ENCODE measurements at places on chromosomes 7 and 10.
A peak's percentile ranks its signal among the peaks of the same experiment; 100 is the strongest.

- no peak for DNase-seq
Measured at GRCh38 chr7:48380921-48381320, 209.7 kb downstream of the ABCA13 start.

DNA sequence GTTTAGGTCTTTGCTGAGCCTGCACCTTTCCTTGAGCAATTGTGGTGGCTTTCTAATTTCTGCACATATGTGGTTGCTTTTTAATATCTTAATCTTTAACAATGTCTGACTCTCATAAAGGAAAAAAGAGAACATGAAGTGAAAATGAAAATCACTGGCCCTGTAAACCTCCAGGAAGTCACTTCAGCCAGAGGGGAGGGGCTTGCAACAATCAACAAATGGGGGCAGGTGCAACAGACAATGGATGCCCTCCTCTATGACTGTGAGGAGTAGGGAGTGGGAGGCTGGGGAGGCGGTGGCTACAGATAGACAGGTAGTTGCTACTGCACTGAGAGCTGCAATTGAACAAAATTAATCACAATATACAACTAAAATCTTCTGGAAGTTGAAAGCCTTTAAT lies 1377.4 kb downstream of the XPNPEP1 start:
- DNase-seq: no peak

DNA sequence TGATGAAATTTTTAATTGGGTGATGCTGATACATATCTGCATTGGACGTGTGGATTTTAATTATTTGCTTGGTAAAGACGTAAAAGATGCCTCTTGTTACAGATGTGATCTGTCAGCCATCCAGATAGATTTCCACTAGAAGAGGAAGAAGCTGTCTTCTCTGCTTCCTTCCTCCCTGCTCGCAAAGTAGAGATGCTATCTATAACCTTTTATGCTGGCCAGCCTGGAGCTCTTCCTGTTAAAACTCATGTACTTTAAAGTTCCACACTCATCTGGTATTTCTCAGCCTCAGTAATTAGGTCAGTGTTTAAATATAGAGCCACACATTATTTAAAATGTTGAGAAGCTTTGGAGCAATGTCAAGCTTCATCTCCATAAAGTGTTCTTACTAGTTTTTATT lies 51.2 kb upstream of the TMEM229A start:
- DNase-seq: no peak

- DNase-seq: no peak
Measured at GRCh38 chr7:85733169-85733915, 546.5 kb upstream of the SEMA3D start.

GRCh38 chr10:122618461-122619165 lies 58.1 kb downstream of the DMBT1 start:
- no peak for DNase-seq

GRCh38 chr7:83326223-83326622 lies 163.5 kb upstream of the PCLO start:
- DNase-seq: no peak

GRCh38 chr10:29353305-29353704 lies 64.4 kb downstream of the LYZL1 start:
- DNase-seq: no peak

DNA sequence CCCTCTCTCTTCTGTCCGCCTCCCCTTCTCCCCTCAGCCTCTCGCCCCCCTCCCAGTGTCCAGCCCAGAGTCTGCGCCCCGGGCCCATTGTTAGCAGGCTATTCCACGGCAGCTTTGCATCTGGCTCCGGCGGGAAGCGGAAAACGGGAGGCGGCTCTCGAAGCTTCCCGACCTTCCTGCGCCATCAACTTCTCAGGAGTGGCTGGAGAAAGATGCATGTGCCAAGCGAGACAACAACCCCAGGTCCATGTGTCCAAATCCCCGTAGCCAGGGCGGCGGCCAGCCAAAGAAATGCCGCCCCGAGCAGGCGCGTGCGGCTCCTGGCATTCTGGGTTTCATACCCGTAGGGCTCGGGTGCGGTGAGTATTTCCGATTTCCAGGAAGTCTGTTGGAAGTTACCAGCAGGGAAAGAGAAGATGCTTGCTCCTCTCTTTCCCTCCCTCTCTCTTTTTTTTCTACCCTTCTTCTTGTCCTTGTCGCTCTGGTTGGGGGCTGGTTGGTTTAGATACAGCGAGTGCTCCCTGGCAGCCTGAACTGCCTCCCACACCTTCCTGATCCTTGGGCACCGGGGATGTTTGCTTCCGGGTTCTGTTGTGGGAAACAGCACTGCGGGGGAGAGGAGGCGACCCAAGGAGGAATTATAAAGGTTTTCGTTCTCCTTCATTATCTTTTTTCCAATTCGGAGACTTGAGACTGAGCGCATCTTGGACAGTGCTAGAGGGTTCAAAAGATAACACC lies 1.2 kb upstream of the HOXA2 start:
- no peak for DNase-seq

DNA sequence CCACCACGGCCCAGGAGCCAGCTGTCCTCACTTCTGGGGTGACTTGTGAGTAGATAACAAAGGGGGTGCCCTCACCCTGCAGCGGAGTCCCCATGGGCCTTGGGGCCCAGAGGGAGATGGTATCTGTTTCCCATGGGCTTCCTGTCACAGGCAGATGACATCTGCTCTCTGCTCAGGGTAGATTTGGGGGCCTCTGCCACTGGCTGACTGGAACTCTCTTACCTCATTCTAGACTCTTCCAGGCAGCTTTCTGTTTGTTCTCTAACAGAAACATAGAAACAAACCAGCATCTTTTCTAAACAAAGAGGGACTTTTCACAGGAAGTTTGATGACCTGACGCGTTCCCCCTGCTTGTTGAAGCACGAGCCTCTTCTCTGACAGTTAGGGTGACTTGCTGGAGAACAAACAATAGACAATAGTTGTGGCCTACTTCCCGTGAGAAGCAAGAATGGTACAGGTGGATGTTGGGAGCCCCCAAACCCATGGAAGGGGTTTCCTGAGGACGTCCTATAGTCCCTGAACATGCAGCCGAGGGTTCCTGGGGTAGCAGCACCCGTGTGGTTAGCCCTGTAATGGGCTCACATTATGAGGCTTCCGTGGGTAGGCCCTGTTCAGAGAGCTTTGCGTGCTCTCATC lies 61.6 kb downstream of the GRK5 start:
- no peak for DNase-seq

- peak; percentile 24 for DNase-seq
Measured at GRCh38 chr7:105389088-105389650, 448 bp upstream of the SRPK2 start.

DNA sequence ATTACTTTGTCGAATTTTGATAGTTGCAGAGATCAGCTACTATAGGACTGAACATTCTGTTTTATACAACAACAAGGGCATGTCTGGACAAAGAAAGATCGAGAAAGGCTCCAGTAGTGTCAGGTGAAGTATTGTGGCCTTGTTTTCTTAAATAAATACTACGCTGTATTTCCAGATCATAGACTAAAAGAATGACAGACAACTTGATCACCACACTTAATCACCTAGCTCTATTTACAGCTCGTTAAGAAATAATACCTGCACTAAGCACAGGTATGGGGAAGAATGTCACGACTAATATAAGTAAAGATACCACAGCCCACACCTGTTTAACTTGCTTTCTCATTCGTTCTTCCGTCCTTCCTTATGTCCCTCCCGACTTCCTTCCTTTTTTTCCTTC lies 269.2 kb downstream of the HGF start:
- DNase-seq: peak; percentile 22

DNA sequence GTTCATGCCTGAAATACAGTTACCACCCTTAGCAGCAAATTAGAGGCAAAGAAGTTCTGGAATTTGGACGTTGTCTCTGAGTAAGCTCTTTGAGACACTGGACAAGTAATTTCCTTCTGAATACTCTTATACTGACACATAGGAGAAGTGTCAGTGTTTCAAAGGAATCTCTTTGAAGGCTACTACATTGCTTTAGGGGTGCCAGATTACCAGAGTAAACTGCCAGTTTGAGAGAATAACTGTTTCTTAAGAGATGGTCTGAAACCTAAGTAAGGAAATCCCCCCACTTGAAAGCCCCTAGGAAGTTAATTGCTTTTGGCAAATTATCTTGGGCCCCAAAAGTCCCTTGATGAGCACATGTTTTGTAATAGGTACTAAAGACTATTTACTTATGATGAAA lies 3.4 kb downstream of the FAS start:
- no peak for DNase-seq

DNA sequence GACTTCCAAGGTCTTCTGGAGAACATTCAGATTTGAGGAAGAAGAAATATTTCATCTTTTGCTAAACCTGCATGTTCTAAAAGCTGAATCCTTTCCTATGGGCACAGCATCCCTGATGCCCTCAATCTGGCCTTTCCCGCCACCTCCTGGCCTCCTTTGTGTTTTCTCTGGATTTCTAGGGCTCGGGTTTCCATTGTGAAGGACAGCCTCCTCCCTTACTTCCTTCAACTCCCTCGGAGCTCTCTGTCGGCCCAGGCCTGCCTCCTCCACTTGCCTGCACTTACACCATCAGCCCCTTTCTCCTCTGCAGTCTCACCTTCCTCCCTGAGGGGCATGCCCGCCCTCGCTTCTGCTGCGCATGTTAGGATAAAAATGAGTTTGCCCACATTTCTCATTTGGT lies 75.4 kb downstream of the WIPF3 start:
- peak; percentile 38 for DNase-seq

GRCh38 chr7:84073186-84073875 lies 121.3 kb downstream of the SEMA3A start:
- DNase-seq: no peak

DNA sequence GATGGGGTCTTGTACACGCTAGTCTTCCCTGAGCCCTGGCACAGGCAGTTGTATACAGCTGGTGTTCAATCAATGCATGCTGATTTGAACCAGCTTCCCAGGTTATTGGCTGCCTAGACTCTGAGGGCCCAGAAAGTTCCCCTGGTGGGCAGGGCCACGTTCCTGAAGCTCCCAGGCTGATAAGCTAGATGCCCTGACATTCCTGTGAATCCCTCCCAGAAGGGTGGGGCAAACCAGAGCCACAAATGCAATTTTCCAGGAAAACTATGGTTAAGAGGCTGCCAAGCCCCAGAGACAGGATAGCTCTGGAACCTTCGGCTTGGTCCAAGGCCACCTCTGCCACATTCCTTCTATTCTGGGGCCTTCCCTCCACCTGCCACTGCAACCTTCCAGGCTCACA lies 78.2 kb downstream of the FAM53B start:
- no peak for DNase-seq

- DNase-seq: no peak
Measured at GRCh38 chr7:35818513-35818912, 17.7 kb downstream of the SEPTIN7 start.

- no peak for DNase-seq
Measured at GRCh38 chr10:88459530-88459929, 123.6 kb downstream of the RNLS start.

DNA sequence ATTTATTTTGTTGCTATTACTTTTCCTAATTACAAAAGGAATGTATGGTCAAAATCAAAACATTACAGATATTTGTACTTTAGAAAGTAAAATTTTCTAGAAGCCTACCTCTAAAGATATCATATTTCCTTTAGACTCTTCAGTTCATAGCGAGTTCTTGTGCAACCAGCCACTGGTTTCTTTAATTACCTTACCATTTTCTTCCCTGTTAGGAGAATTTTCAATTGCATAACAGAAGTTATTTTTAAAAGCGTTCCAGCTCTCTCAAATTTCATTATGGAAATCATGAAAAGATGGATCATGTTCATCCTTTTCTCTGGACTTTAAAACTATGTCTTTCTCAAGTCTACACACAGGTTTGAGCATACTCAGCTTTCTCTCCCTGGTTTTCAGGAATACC lies 5.0 kb upstream of the TRUB1 start:
- no peak for DNase-seq

- DNase-seq: no peak
Measured at GRCh38 chr10:20254078-20254477, 437.8 kb downstream of the PLXDC2 start.

GRCh38 chr7:78090616-78091015 lies 292.0 kb downstream of the PHTF2 start:
- no peak for DNase-seq

- DNase-seq: no peak
Measured at GRCh38 chr10:133364645-133365431, 7.0 kb upstream of the FUOM start.

DNA sequence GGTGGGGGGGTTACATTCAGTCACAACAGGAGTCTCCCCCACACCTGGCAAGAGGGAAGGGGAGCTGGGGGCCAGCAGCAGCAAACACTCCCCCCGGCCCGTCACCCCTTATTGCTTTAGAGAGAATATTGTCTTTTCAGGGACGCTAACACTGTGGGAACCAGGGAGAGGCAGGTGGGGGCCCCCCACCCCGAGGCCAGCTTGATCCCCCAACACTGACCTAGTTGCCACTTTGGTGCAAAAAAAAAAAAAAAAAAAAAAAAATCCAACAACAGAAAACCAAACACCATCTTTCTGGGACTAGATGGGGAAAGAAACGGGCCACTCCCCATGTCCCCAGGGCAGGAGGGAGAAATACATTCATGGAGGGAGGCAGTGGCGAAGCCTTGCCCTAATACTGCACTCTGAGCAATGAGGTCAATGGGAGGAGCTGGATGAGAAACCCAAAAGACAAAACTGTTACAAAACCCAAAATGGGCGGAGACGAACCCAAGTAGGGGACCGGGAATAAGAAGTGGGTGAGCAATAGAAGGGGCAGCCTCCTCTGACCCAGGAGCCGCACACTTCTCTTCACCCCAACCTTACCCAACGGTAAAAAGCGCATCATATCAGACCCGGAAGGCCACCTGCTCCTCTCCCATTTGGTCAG lies 6.5 kb downstream of the GNB2 start:
- no peak for DNase-seq

- DNase-seq: no peak
Measured at GRCh38 chr7:46695051-46695708, 774.1 kb upstream of the IGFBP3 start.

GRCh38 chr10:69425511-69426298 lies 9.0 kb upstream of the TACR2 start:
- peak; percentile 58 for DNase-seq

- DNase-seq: no peak
Measured at GRCh38 chr7:103391976-103392375, 44.5 kb downstream of the PSMC2 start.

DNA sequence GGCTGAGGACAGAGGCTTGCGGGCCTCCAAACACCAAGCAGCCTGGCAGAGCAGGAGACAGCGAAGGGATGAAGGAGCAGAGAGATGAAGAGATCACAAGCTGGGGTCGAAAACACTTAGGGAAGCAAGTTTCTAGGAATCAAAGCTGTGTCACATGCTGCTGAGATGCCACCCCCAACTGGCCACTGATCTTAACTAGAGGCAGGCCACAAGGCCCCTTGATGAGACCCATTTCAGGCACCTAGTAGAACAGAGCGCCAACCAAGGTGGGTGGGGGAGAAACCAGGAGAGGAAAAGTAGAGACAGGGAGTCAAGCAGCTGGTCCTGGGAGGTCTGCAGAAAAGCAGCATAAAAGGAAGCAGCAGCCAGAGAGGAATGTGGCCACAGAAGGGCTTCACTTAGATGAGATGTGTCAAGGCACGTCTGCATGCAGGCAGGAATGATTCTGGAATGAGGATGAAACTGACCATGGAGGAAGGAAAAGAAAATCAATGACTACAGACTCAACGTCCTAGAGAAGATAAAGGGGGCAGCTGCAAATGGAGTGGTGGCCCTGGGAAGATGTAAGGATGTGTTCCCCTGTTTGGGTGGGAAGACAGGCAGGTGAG lies 85.0 kb upstream of the DDC start:
- peak; percentile 42 for DNase-seq

Measured in NCI-H510A treated with DMSO at 0.1 percent for 48 hours (cell line).